Activated B cell treated with CpG ODN at 0.5 μM for 24 hours (primary cell): ENCODE measurements at places on chromosomes 4 and X. TPM values are rescaled to one million over a fixed set of nuclear protein-coding genes. Genes with fewer than 3 reads are reported as not detected.

BEND4 gene
- total RNA-seq = 14.1 TPM in 2 replicates

- DNase-seq = no peak
- H3K27me3 ChIP-seq = no peaks in the 10 kb centered on the region
- H3K4me1 ChIP-seq = peaks cover 13% of the 10 kb centered on the region
- H3K4me3 ChIP-seq = no peak overlapping the region
These were observed 62.0 kb upstream of the CLNK start for GRCh38 chr4:10746371-10747171.

GRCh38 chr4:3784454-3785291, 18.5 kb downstream of the ADRA2C start:
- H3K27me3 ChIP-seq = peaks cover 2% of the 10 kb centered on the region
- H3K36me3 ChIP-seq = no peaks in the 10 kb centered on the region

DNA sequence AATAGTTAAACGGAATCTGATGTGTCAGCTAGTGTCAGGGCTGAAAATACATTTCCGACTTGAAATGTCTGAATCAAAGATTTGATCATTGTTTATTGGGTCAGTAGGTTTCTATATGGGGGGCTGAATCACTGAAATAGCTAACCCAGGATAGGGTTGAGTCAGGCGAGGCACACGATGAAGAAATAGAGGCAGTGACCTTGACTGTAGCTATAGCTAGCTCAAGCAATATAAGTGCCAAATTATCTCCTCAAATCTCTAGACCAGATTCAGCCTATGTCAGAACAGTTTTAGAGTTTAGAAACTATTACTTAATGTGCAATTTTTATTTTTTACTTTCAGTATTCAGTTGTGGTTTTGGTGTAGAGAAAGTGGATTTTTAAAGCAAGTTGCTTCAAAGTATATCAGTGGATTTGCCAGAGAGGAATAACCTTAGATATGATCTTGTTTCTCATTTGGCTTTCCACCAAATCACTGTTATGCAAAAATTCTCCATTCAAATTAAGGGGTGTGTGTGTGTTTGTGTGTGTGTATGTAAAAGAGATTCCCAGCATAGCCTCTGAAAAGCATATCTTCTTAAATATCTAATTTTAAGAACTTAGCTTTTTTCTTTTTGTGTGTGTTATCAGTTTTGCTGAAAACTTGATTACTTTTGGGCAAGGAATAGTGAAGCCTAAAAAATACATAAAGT, 100.3 kb upstream of the RPL34 start:
- DNase-seq = no peak
- H3K4me1 ChIP-seq = no peaks in the 10 kb centered on the region
- H3K4me3 ChIP-seq = no peak overlapping the region
- H3K27ac ChIP-seq = no peak overlapping the region

DNA sequence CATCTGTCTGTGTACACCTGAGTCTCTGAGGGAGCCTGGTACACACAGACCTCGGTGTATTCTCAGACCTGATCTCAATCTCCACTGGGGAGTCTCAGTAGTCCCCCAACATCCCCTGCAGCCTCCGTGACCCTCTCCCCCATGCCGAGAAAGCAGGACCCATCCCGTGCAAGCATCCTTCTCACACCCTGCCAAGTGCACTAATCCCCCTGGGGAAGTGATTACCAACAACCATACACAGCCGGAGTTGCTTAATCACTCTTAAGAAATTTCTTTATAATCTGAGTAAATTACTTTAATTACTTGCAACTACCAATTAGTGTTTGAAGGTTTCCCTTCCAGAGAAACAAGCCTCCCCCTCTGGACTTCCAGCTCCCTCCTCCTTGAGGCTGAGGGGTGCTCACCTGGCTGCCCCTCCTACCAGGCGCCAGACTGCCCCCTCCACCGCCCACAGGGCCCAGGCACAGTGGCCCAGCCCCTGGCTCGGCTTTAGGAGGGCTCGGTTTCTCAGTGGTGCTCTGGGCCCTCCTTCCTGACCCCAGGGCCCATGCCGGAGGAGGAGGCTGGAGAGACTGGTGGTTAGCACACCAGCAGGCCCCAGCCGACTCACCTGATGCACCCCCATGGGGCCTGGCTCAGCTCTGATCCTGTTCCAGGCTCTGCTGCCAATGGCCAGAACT, 43.8 kb downstream of the PJA1 start:
- no peak overlapping the region for H3K27ac ChIP-seq
- DNase-seq = no peak
- H3K36me3 ChIP-seq = no peaks in the 10 kb centered on the region
- no peak overlapping the region for H3K4me3 ChIP-seq
- no peaks in the 10 kb centered on the region for H3K27me3 ChIP-seq

ARAP2 gene
- total RNA-seq = 55.7 and 59.1 TPM in 2 replicates

DNA sequence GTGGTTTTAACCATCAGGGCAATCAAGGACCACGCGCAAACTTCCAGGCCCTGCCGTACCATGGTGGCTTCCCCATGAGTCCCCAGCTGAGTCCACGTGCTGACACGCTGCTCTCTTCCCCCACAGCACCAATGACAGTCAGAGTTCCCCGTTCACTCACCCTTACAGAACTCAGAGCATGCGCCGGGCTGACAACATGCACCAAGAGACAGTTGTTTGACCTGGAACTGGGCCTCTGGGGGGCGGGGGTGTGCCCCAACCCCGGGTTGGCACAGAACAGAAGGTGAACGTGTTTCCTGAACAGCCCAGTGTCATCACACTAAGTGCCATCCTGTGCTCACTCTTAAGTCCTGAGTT, 29.4 kb downstream of the IRF2 start:
- peaks cover 95% of the 10 kb centered on the region for H3K4me1 ChIP-seq
- DNase-seq = peak; percentile 42
- peak overlapping the region; percentile 38 for H3K4me3 ChIP-seq
- H3K36me3 ChIP-seq = peaks cover 51% of the 10 kb centered on the region

PARM1 gene
- 6.5 and 6.7 TPM in 2 replicates for total RNA-seq

- DNase-seq = no peak
- no peak overlapping the region for H3K4me3 ChIP-seq
- no peaks in the 10 kb centered on the region for H3K36me3 ChIP-seq
- no peaks in the 10 kb centered on the region for H3K27me3 ChIP-seq
- H3K4me1 ChIP-seq = no peaks in the 10 kb centered on the region
These were observed 164.3 kb upstream of the PABPC4L start for GRCh38 chr4:134365852-134366251.

DGAT2L6 gene
- not detected in 2 replicates for total RNA-seq

- no peaks in the 10 kb centered on the region for H3K36me3 ChIP-seq
- H3K27ac ChIP-seq = no peak overlapping the region
- H3K4me1 ChIP-seq = no peaks in the 10 kb centered on the region
- no peaks in the 10 kb centered on the region for H3K27me3 ChIP-seq
These were observed 168.1 kb upstream of the SLC7A11 start for GRCh38 chr4:138410266-138410665.

GRCh38 chr4:70772929-70773555, 51.3 kb downstream of the RUFY3 start:
- H3K4me1 ChIP-seq = peaks cover 8% of the 10 kb centered on the region
- no peak overlapping the region for H3K27ac ChIP-seq
- no peak for DNase-seq
- peaks cover 39% of the 10 kb centered on the region for H3K36me3 ChIP-seq

GRCh38 chr4:87024201-87024600, 89.4 kb downstream of the AFF1 start:
- H3K27ac ChIP-seq = no peak overlapping the region
- H3K27me3 ChIP-seq = no peaks in the 10 kb centered on the region
- H3K4me1 ChIP-seq = peaks cover 83% of the 10 kb centered on the region
- no peak overlapping the region for H3K4me3 ChIP-seq

C4orf51 gene
- total RNA-seq = not detected in 2 replicates

GRCh38 chr4:133683967-133684366, 517.6 kb downstream of the PABPC4L start:
- no peaks in the 10 kb centered on the region for H3K27me3 ChIP-seq
- H3K4me1 ChIP-seq = no peaks in the 10 kb centered on the region
- DNase-seq = no peak

DNA sequence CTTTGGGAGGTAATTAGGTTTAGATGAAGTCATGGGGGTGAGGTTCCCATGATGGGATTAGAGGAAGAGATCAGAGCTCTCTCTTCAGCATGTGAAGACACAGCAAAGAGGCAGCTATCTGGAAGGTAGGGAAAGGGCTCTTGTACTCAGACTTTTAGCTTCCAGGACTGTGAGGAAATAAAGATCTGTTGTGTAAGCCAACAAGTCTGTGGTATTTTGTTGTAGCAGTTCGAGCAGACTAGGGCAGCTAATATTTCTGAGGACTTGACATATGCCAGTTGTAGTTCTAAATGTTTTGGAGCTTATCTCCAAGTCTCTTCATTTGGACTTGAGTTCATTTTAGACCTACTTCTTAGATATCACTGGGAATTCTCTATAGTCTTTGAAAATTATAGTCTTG, 137.3 kb upstream of the PDE5A start:
- no peaks in the 10 kb centered on the region for H3K4me1 ChIP-seq
- no peak for DNase-seq
- H3K27me3 ChIP-seq = no peaks in the 10 kb centered on the region
- no peak overlapping the region for H3K27ac ChIP-seq
- no peaks in the 10 kb centered on the region for H3K36me3 ChIP-seq

- no peak for DNase-seq
- H3K36me3 ChIP-seq = no peaks in the 10 kb centered on the region
- peaks cover 4% of the 10 kb centered on the region for H3K27me3 ChIP-seq
- no peak overlapping the region for H3K4me3 ChIP-seq
These were observed 197.5 kb downstream of the NAF1 start for GRCh38 chr4:162969194-162969593.

SEC24D gene
- total RNA-seq = 19.4 and 22.6 TPM in 2 replicates

DNA sequence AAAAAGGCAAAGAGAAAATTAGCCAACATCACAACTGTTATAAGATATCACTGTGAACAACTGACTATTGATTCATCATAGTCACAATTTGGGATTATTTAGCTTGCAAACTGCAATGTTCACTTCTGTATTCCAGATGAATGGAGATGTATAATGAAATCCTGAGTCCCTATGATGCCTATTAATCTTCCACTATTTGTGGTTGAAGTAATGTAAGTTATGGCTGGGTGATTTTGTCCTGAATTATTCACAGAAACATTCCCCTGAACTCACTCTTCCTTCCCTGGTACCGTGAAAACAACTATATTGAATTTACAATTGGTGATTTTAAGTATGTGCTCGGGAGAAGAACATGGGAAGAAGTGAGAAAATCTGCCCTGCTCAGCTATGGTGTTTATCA, 50.8 kb upstream of the NPFFR2 start:
- H3K27me3 ChIP-seq = no peaks in the 10 kb centered on the region
- DNase-seq = no peak
- no peaks in the 10 kb centered on the region for H3K36me3 ChIP-seq
- no peaks in the 10 kb centered on the region for H3K4me1 ChIP-seq
- H3K27ac ChIP-seq = no peak overlapping the region

- no peaks in the 10 kb centered on the region for H3K27me3 ChIP-seq
- no peak overlapping the region for H3K27ac ChIP-seq
- H3K4me3 ChIP-seq = no peak overlapping the region
- no peak for DNase-seq
- no peaks in the 10 kb centered on the region for H3K4me1 ChIP-seq
These were observed 62.6 kb downstream of the TRIML1 start for GRCh38 chr4:188201851-188202250.

HSFX3 gene
- total RNA-seq = not detected in 2 replicates

GRCh38 chr4:36385951-36386571, 104.6 kb downstream of the DTHD1 start:
- H3K4me3 ChIP-seq = peak overlapping the region; percentile 61
- peaks cover 16% of the 10 kb centered on the region for H3K4me1 ChIP-seq
- H3K27ac ChIP-seq = peak overlapping the region; percentile 88
- H3K27me3 ChIP-seq = no peaks in the 10 kb centered on the region

F9 gene
- total RNA-seq = not detected in 2 replicates
